ENCODE measurements at places on chromosomes 4 and X.

DNA sequence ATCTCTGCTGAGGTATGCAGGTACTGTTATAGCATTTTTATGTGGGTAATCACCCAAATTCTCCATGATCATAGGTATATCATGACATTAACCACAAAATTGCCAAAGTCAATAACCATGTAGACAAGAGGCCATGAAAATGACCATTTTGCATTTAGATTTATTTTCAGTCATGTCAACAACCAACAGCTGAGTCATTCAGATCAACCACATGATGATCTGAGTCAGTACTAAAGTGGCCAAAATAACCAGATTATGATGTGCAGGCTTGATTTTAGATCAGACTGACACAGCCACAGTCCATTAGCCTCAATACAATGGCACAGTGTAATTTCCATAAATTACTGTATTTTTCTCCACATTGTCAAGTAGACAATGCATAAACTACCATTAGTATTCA, 240.5 kb downstream of the GRIA3 start:
- no peak for DNase-seq

DNA sequence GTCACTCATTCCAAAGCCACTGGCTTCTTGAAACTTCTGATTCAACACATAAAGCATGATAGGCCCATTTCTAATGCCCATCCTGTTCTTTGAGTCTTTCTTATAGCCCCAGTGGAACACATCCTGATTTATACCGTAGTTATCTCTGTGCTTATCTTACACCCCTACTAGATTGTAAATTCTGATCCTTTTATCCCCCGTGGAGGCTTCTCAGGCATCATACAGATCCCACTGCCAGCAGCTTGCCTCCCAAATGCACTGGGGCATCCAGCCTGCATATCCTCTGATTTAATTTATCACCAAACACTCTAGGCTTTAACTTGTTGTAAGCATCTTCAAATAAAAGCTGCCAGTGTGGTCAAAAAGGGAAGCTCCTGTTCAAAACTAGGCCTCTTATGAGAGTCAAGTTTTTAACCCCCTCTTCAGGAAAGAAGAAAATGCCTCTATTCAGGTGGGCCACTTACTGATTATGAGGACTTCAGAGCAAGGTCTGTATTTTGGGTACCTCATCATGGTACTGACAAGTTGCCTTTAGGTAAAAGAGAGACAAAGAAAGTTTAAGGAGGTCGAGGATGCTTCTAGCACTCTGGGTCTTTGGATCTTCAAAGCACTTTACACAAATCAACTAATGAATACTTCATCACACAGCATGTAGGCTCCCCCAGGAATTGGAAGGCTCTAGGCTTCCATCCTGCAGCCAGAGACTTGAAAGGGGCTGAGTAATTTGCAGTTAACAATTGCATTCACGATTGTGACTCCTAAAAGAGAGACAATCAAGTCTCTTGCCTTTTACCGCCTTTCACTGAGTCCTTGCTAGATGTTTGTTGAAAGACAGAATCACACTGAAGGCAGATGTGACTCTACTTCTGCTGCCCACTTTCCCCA, 95.8 kb upstream of the LDB2 start:
- no peak for DNase-seq

DNA sequence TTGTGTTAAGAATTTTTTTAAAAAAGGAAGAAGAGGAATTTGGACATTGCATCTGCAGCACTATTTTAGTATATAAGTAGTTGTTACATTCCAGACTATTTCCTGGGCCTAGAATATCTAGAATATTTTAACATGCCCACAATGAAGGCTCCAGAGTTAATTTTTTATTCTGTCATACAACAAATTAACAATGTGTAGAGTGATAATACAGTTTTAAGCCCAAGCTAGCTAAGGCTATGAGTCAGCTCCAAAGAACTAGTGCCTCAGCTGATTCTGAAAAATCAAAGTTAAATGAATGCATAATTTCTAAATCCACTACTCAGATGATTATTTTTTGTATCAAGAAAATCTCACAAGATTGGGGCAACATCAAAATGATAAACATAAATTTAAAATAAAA, 231.4 kb downstream of the PRDM5 start:
- DNase-seq = no peak

DNA sequence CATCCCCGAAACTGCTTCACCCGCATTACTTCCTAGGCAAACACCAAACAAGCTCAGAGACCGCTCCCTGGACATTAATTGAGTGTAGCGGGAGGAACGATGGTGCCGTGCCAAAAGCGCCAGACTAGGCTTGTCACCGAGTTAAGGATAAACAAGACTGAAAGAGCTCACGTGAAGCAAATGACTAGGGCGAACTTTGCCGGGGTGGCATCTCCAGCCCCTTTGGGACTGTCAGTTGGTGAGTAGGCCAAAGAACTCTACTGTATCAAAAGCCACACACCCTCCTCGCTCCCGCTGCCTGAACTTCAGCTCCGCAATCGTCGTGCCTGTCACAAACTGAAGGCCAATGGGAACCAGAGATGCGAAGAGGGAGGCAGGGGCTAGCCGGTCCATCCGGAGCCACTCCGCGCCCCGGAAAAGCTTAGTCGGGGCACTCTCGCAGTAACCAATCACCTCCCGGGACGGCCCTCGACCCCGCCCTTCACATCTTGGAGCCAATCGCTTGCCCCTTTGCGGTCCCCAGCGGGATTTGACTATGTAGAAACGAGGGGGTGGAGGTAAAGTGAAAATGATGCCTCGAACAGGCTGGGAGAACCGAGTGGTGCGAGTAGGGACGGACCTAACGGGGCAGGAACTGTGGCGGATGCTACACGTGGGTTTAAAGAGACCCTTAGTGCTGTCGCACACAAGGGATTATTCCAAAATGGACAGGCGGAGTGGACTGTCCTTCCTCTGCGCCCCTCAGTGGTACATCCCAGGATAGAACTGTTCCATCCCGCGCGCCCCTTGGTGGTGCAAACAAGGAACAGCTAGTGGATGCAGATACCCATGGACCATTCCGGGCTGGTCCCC, 37.0 kb upstream of the FAM156A start:
- peak; percentile 91 for DNase-seq

- no peak for DNase-seq
These were observed 70.7 kb upstream of the HPGD start for GRCh38 chr4:174592985-174593335.

- DNase-seq = no peak
These were observed 8.5 kb downstream of the RAPGEF2 start for GRCh38 chr4:159111416-159111815.

DNA sequence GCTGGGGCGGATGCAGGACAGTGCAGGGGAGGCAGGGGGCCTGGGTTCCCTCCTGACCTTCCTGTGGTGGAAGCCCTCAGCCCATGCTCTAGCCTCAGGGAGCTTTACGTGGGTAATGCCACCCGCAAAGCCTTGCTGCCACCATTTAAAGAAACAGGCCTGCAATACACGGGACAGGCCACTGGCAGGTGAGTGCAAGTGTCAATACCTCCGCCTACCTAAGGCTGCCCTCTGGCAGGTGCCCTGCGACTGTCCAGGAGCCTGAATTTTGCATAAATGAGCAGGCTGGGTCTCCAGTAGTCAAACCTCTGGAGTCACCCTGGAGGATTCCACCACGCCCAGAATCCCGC, 5.9 kb downstream of the CRMP1 start:
- DNase-seq = no peak

DNA sequence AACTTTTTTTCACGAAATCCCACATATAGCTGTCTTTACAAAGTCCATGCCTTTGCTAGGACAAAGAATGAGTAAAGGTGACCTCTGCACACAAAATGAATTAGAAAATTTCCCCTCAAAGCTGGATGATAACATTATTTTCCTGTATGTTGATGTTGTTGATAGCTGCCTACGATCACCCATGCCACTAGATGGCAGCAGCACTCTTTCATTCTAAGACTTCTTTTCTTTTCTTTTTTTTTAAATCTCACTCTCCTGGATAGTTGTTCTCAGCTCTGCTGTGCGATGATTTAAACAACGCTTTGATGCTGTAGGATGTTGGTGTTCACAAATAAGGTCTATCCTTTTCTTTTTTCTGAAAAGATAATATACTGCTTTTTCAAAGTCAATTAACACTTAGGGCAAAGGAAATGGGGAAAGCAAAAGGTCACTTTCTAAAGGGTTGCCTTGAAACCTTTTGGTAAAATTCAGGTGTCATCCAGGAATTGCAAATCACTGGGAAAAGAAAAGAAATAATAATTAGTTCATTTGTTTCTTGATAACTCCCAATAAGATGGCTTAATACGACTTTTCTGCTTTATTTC, 266.8 kb downstream of the C4orf33 start:
- DNase-seq = no peak

DNA sequence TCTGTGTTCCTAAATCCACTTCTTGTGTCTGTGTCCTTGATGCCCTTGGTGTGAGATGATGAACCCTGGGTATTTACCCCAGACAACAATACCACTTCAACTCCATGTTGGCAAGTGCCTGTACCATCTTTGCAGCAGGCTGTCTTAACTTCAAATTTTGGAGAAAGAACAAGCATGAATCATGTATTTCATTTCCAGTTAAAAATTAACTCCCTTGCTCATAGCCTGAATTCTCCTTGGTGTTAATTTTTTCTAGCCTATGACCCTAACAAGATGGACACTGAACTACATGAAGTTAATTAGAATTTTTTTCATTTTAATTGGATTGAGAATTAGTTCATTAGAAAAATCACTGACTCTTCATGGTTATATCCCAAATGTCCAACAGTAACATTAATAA, 267.8 kb upstream of the INTU start:
- no peak for DNase-seq

- DNase-seq = no peak
These were observed 4.3 kb upstream of the SLC26A1 start for GRCh38 chr4:997375-998071.

DNA sequence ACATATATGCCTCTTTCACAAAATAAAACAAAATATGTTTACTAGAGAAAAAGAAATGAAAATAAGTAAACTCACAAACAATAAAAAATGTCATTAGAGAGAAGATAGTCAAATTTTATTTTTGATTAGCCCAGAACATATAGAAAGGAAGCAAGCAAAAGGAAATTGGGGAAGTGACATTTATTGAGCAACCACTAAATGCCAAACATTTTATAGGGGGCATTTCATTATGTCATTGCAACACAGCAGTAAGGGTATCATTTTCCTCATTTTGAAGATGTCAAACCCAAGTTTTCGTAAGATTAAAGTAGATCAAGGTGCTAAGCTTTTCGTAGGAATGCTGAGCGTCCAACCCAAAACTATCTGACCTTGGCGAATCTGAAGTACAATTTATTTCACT, 1331.5 kb upstream of the PABPC4L start:
- no peak for DNase-seq

DNA sequence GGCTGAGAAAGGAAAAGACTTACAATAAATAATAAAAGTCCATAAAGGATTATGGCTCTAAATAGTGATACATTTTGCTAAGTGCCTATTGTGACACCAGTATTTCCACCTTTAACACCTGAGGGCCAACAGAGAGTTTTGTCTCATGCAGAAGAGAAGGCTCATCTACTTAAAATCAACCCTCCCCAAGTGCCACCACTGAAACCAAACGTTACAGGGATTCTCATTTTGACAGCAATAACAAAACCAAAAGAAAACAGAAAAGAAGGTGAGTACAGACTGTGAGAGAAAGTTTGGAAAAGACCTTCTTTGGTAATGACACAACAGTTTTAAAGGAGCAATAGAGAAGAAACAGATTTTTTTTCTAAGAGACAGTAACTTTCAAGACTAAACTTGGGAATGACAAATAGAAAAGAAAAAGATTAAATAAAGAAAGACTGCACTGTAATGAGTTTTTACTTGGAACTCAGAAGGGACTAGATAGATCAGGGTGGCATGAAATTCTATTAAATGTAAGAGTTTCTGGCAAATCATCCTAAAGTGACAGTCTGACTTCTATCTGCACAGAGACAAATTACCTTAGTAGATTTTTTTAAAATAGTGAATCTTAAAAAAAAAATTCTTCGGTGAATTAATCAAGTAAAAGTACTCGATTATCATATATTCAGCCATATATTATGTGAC, 109.7 kb downstream of the ZNF827 start:
- DNase-seq = no peak

DNA sequence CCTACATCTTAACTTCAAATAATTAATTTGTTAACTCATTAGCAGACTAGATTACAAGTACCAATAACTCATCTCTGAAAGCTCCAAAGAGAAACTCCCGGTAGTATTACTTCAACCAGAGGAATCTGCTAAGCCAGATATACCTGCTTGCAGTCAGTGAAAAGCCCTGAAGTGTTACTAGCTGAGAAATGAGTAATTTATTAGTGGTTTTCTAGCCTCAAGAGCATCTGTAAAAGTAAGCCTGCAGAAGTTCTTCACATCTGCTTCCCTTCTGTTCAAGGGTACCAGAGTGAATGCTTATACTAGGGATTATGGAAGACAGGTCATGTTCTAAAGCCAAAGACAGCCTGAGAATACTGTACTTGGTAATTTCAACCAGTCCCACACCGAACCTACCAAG, 34.7 kb downstream of the IRS4 start:
- DNase-seq = no peak

DNA sequence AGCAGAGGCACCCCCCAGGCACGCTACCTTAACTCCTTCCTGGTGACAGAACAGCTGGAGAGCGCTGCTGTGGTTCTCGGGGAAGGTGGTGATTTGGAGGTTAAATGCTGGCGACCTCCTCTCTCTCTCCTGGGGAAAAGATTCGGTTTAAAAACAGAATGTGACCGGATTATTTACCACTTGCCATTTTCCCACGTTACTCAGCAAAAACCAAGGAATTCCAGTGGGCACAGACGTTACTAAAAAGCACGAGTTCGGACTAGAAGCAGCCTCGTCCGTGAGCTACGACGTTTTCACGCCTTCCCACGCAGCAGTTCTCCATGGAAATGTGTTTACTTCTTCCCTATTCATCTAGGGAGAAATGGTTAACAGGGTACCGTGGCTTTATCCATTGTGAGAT, 32.3 kb upstream of the C4orf50 start:
- no peak for DNase-seq

DNA sequence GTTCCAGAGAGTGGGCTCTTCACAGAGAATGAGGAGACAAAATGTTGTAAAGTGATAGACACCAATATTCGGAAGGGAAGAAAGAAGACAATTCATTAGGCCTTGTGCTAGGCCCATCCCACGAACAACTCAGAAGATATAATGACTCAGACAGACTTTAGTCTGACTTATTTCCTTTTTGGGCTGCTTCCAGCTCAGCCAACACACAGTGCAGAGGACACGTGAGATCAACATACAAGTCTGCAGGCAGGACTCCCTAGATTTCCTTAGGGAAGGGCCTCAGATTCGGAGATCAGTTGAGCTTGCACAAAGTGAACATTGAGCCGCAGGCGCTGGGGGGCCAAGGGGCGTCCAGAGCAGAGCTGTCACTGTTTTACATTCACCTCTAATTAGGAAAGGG, 290.7 kb upstream of the TENM3 start:
- peak; percentile 80 for DNase-seq

DNA sequence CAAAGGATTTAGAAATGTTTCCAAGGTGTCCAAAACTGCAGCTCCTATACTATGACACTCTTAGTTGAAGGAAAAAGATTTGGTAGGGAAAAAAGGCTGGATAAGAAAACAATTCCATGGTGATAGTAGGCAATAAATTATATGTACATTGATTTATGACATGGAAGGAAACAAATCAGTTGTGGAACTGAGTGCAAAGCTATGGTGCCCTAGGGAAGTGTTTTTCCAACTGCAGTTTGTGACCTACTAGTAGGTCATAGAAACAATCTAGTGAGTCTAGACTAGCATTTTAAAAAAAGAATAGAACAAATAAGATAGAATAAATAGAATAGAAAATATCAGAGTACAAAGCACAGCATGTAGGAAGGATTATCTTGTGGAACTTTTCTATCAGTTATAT, 58.4 kb upstream of the TSPAN5 start:
- no peak for DNase-seq

GRCh38 chrX:140163371-140164159, 198.2 kb upstream of the CXorf66 start:
- no peak for DNase-seq

- DNase-seq = peak; percentile 70
These were observed at the start of gene NHS for GRCh38 chrX:17374619-17375366. Gene NHS, plus strand, starts transcription at chrX:17375200. Its CDS starts 558 bp downstream, at chrX:17375758.
